NCI-H1092 (cell line): ENCODE measurements at places on chromosomes 2 and 18.
A peak's percentile ranks its signal among the peaks of the same experiment; 100 is the strongest.

GRCh38 chr2:156999661-157000060 lies 257.8 kb upstream of the GALNT5 start:
- no peak for DNase-seq

DNA sequence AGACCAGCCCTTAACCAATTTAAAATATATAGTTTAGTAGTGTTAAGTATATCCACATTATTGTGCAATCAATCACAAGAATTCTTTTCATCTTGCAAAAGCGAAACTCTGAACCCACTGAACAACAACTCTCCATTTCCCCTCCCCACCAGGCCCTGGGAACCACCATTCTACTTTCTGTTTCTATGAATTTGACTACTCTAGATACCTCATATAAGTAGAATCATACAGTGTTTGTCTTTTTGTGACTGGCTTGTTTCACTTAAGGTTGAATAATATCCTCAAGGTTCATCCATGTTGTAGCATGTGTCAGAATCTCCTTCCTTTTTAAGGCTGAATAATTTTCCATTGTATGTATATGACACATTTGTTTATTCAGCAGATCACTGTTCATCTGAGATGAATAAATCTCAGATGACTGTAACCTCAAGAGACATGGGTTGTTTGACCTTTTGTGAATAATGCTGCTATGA lies 8.1 kb upstream of the SOS1 start:
- DNase-seq, result no peak

- DNase-seq, result peak; percentile 61
Observed at GRCh38 chr18:56861244-56861643, 210.1 kb downstream of the WDR7 start.

DNA sequence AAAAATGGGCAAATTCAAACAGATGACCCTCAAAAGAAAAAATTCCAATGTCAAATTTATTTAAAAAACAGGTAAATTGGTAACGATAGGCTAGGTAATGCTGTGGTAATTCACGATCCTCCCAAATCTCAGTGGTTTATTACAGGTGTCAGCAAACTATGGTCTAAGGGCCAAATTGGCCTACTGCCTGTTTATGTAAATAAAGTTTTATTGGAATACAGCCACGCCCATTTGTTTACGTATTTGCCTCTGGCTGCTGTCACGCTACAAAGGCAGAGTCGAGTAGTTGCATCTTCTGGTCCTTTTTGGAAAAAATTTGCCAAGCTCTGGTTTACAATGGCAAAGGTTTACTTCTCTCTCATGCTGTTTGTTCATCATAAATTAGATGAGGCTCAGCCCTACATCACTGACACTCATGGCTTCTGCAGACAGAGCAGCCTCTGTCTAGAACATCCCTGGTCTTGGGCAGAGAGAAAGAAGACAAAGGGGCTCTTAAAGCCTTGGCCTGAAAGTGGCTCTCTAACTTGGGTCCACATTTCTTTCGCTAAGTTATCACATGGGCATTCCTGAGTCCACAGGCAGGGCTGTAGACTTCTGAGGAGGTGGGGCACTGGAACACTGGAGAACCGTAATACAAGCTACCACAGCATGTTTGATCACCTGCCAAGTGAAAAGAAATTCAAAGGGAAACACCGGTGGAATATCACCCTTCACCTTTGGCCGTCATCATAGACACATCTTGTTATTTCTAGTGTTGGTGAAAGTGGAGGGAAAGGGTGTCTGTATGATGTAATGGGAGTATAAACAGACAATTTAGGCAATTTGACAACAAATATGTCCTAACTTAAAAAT lies 34.8 kb downstream of the SP110 start:
- DNase-seq, result peak; percentile 39

- peak; percentile 1 for DNase-seq
Observed at GRCh38 chr2:236659758-236660150, 90.1 kb downstream of the ACKR3 start.

DNA sequence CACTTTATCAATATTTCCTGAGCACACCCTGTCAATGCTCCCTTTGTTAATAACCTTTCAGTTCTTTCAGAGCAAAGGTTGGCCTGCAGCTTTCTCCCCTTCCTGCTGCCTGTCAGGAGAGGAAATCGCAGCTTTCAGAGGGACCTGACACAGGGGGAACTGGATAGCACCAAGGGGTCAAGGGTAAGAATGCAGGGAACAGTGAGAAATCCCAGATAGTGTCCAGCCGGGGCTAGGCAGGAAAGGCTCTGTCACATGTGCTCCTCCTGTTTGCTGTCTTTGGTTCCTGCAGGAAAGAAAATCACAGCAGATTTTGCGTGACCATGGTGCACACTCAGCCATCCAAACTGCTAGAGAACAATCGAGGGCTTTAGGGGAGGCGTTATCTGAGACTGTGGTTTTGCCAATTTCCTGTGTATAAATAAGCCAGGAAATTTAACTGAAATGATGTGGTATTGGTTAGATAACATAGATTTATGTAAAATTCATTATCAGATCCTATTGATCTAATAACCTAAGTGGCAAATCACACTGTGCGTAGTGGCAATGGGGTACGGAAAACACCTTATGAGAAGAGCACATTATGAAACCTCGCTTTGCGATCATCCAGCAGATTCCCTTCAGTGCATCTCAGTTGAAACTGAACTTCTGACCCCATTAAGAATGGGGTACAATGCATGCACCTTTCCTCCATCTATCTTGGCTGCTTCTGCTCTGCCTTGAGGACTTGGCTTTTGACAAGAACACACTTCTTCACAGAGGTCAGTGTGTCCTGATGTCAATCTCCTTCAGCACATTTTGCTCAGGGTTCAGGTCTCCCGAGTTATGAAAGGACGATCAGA lies 178.0 kb downstream of the ICOS start:
- no peak for DNase-seq

DNA sequence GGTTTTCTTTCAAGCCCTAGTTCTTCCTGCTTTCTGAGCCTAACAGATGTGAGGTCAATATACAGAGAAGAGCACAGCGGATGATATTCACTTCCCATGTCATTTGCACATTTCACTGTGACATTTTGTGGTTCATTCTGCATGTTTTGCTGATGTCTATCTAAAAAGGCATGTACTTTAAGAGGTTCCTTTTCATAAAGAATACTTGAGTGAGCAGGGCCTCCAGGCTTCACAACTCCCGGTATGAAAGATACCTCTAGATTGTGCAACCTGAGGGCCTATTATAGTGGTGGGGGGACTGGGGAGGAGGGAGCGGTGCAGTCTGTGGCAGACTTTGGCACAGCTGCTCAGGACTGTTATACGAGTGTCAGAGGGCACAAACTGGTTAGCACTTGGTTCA lies 54.6 kb downstream of the CPO start:
- DNase-seq, result no peak

DNA sequence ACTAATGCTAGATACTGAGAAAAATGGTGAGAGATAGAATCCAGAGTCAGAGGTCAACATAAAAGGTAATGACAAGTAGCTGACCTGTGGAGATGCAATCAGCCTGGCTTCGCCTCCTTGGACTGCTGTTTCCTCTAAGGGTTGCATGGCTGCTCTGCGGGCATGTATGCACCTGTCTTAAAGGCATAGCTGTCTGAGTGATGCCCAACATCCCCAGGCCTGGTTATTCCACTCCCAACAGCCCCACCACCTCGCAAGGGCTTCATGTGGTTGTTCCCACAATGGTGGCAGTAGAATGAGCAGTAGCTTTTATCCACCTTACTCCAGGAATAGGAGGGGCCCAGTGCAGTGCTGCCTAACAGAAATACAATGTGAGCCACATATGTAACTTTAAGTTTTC lies 69.7 kb upstream of the ALK start:
- no peak for DNase-seq

DNA sequence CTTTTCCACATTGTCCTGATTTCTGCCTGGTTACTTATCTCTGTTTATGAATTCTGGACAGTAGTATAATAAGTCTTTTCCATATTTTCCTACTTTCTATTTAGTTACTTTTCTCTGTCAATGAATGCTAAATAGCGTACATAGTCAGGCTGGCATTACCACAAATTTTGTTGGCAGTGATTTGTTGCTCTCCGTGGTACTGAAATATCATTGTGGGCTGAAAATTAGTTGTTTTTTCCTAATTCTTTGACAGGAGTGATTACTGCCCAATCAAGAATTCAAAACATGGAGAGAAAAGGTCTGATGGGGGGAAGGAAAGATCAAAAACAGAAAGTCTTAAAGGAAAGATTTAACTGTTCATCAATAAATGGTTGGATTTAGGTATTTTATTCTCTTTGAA lies 7.7 kb upstream of the GALNT13 start:
- DNase-seq, result no peak

DNA sequence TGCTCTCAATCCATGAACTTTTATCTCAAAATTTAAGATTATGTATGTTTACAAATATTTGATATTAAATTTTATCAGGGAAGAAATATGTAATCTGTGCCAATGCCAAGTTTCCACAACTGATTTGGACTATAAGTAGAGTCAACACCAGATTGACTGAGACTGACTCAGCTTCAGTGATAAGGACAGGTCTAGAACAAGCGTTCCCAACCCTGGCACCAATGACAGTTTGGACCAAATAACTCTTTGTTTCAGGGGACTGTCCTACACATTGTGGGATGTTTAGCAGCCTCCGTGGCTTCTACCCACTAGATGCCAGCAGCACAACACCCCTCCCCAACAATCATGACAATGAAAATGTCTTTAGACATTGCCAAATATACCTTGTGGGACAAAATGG lies 165.3 kb downstream of the THADA start:
- no peak for DNase-seq

DNA sequence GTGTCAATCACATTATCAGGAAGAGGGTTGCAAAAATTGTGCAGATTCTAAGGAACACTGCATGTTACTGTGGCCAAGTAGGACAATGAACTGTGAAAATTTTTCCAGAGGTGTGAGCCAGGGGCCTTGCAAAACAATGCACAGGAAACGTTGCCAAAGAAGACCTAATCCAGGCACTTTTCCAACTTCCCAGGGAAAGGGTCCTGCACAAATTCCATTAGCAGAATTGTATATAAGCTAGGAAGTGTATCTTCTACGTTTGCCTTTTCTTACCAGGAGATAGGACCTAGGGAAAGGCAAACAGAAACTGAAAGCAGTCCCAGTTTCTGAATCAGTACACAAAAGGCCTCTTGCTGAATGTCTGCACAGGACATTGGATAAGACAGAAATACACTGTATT lies 1888.3 kb upstream of the CELF4 start:
- no peak for DNase-seq

DNA sequence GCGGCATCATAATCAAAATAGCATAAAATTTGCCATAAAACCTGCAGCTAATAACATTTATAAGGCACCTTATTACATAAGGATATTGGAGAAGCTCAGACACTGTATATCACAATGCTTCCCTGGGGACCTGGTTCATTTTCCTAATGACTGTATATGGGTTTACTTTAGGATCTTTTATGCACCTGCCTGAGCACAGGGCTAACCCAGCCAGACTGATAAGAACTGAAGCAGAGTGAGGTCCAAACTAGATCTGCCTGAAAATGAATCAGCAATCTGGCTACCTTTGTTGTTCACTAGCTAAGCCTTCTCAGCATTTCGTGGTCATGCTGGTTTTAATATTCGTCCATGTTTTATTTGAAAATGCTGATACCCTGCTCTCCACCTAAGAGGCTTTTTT lies 1922.3 kb upstream of the CELF4 start:
- peak; percentile 6 for DNase-seq

DNA sequence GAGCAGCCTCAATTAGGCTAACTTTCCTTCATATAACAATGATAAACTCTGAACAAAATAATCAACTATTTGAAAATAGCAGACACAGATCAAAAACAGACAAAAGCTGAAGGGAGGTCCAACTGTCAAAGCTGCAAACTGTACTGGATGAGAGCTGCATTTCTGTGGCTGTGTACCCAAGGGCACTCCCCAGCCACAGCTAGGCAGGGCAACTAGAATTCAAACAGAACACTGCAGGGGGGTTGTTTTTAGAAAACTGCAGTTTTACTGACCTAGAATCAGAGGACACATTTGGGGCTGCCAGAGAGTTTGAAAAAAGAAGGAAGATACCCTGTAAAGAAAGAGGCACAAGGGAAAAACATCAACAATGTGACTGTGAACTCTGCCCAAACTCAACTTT lies 56.8 kb downstream of the SMAD2 start:
- DNase-seq, result no peak

DNA sequence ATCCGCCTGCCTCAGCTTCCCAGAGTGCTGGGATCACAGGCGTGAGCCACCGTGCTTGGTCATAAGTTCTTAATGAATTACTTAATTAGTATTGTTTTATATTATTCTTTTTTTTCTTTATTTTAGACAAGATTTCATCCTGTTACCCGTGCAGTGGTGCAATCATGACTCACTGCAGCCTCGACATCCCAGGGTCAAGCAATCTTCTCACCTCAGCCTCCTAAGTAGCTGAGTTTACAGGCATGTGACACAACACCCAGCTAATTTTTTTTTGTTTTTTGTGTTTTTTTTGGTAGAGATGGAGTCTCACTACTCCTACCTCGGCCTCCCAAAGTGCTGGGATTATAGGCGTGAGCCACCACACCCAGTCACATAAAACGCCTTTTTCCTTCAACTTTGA lies 17.3 kb downstream of the C2orf42 start:
- no peak for DNase-seq

DNA sequence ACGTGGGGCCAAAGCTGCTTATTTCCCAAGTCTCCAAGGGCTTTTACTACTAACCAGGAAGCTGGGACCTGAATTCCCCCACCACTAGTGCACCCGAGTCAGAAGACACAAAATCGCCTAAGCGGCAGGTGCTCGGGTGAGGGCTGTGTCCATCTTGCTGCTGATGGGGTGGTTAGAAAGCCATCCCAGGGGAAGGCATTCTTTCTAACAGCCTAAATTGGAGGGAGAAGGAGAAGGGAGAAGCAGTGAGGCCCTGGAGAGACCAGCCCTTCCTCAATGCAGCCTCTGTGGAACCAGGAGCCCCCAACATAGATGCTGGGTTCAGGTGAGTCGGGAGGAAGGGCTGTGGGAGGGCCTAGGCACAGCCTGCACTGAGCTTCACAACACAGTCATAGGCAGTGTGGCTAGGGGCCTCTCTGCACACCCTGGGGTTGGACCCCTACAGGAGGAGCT lies 1.9 kb upstream of the PROM2 start:
- DNase-seq, result no peak

- DNase-seq, result no peak
Observed at GRCh38 chr18:73859837-73860397, 287.7 kb downstream of the FBXO15 start.

GRCh38 chr2:30867385-30867784 lies 60.1 kb upstream of the CAPN13 start:
- DNase-seq, result no peak

GRCh38 chr2:100923461-100924060 lies 78.5 kb upstream of the RPL31 start:
- DNase-seq, result no peak

GRCh38 chr2:14944562-14945346 lies 312.2 kb downstream of the LRATD1 start:
- DNase-seq, result no peak

GRCh38 chr2:74406035-74406434 lies 15.4 kb downstream of the C2orf81 start:
- no peak for DNase-seq

GRCh38 chr18:5941890-5942289 lies 46.6 kb upstream of the TMEM200C start:
- no peak for DNase-seq
